NCI-H1417 treated with DMSO at 0.1 percent for 48 hours (cell line): ENCODE measurements at places on chromosomes 5 and 9.

DNA sequence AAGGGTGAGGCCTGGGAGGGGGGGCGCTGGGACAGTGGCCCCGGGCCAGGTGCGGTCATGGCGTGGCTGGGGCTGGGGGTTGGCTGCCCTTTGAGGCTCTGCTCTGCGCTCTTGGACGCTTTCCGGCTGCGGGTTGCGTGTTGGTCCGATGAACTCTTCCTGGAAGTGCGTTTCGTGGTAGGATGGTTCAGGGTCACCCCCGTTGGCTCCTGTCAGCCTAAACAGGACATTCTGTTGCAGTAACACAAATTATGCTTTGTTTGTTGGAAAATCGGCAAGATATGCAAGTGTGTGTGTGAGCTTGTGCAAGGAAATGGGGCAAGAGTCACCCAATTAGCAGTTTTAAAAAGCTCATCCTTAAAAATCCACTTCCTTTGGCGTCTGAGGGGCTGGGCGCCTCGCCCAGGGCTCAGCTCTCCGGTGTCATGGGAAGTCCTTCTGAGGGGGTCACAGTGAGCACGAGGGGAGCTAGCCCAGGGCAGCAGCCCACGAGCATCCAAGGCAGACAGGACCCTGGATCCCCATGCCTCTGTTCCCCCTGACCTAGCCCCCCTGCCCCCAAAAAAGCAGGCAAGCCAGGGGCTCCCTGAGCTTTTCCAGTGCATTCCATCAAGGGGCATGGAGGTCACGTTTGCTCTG is 22.2 kb upstream of the RNU6ATAC start:
- DNase-seq, result no peak

DNA sequence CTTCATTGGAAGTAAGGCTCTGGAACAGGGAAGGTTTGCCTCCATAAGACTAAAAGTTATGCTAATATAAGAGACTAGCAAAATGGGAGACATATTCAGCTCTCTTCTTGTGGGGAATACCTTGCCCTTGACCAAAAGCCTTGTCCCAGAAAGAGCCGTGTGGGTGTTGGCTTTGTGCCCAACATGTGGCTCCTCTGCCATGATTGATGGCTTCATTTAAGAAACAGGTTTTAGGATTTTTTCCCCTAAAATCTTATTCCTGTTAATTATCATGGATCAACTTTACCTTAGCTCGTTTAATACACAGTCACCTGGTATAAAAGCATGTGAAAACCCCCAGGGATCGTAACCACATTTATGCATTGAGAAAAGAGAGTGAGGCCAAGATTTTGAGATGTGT is 38.9 kb downstream of the DOCK8 start:
- DNase-seq, result no peak

GRCh38 chr5:148179234-148179824 is 11.0 kb downstream of the SPINK14 start:
- no peak for DNase-seq

DNA sequence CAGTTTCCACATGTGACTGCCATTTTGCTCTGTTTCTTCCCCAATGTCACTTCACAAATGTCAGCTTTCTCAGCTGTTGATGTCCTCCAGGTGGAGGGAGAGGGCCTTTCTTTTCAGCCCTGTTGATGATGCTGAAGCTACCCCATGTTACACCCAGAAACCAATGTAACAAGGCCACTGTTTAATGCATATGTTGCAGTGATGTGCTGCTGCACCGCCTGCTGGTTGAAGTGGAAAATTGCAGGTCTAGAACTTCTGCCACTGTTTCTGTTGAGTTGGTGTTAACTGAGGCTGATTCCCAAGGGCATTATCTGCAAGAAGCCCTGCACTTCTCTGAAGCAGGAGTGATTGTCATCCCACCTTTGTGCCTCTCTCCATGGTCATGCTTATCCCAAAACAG is 428.4 kb downstream of the KDM4C start:
- no peak for DNase-seq

DNA sequence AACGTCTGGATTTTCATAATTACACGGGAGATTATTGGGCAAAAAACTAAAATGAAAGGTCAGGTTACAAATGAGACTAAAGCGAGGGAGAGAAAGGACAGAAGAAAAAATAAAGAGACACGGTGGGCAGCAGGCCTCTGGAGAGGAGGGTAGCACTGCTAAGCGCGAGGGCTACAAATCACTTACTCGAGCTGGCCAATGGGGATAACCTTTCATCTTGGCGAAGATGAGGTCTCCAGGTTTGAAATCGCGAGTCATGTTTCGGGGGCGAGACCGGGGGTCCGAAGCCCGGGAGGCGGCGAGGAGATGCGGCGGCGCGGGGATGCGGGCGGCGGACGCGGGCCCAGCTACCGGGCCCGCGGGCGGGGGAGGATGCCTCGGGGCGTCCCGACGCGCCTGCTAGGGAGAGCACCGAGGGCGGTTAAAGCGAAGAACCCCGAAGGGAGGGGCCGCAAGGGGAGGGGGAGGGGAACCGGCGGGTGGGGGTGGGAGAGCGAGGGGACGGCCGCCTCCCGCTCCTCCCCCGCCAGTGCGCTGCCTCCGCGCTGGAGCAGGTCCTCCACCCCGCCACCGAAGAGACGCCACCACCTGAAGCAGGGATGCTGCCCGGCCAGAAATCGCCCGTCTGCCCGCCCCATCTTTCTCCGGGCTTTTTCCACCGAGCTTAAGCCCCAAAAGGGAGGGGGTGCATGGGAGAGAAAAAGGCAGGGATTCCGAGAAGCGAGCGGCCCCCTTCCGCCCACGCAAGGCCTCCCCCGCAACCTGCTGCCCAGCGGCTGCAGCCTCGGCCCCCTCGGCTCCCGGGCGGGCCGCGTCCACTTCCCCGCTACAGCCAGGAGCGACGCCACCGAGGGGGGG is 610 bp downstream of the PSIP1 start:
- DNase-seq, result no peak

DNA sequence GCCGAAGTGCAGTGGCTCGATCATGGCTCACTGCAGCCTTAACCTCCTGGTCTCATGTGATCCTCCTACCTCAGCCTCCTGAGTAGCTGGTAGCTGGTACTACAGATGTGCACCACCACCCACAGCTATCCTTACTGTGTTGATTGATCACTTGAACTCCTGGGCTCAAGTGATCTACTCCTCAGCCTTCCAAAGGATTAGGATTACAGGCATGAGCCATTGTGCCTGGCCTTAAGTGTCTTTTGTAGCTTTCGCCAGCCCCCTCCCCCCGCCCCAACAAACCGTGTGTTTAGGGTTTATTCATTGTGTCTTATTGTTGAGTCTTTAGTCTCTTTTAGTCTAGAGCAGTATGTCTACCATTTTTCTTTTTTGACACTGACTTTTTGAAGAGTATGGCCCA is 33.1 kb downstream of the SPIN1 start:
- DNase-seq, result no peak

DNA sequence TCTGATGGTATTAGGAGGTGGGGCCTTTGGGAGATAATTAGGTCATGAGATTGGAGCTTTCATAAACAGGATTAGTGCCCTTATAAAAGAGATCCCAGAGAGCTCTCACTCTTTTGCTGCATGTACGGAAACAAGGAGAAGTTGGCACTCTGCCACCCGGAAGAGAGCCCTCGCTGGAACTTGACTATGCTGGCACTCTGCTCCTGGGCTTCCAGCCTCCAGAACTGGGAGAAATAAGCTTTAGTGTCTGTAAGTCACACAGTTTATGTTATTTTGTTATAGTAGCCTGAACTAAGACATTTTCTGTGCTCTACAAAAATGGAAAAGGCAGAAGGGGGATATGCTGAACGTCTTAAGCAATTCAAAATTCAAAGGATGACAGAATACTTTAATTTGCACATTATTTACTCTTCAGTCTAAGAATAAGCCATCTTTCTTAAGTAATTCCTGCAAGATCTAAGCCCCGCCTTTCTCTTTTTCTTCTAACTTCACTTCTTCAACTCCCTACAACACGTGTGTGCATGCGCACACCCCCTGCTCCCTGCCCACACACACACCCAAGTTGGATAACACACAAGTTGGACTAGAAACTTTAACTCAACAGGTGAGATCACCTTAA is 17.3 kb downstream of the NFIB start:
- no peak for DNase-seq
